Stimulated activated CD8-positive, alpha-beta memory T cell treated with anti-CD3 and anti-CD28 coated beads, Interleukin-15, amount 100 ng/mL, for 1 hour (primary cell): ENCODE measurements at places on chromosomes 2 and 18.

- no peak for DNase-seq
These were observed 160.0 kb downstream of the KCNH7 start for GRCh38 chr2:162678551-162678950.

DNA sequence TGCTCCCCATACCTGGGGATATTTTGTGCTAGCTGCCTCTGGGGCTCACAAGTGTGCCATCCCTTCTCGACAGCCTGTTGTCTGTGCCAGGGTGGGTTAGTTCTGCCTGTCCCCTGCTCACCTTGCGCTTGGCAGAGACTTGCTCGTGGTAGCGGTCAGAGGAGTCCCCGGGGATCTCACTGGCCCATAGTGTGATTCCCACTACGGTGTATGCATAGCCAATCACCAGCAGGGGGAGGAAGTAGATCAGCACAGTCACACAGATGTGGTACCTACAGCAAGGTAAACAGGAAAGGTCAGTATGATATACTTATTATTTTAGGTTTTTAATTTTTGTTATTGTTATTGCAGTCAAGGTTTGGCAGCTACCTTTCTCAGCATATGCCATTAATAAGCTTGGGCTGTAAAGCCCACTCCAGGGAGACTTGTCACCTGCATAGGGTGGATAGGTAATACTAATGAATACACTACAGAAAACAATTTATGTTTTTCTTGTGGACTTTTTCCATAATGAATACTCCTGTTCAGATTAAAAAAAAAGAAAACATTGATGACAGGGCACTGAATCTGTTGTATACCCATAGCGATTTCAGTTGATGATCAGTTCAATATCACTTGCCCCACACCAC lies 95.2 kb downstream of the POLE4 start:
- no peak for DNase-seq

DNA sequence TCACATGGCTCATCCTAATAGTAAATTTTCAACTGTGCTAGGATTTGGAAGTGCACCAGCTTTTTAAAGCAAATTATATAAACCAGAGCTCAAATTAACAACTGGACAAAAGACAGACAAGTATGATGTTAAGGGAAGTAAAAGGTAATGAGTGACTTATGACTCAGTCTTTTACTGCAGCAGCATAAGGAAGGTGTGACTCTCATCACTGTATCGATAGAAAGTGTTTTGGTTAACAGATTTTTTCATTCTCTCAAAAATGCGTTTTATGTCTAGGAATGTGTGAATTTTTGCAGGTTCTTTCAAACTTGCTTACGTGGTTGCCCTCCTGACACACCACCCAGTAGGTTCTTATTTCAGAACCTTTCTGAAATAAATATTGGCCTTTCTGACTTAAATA lies 244.2 kb upstream of the BOD1L2 start:
- DNase-seq: no peak

GRCh38 chr18:44654573-44654972 lies 26.1 kb upstream of the SETBP1 start:
- no peak for DNase-seq

DNA sequence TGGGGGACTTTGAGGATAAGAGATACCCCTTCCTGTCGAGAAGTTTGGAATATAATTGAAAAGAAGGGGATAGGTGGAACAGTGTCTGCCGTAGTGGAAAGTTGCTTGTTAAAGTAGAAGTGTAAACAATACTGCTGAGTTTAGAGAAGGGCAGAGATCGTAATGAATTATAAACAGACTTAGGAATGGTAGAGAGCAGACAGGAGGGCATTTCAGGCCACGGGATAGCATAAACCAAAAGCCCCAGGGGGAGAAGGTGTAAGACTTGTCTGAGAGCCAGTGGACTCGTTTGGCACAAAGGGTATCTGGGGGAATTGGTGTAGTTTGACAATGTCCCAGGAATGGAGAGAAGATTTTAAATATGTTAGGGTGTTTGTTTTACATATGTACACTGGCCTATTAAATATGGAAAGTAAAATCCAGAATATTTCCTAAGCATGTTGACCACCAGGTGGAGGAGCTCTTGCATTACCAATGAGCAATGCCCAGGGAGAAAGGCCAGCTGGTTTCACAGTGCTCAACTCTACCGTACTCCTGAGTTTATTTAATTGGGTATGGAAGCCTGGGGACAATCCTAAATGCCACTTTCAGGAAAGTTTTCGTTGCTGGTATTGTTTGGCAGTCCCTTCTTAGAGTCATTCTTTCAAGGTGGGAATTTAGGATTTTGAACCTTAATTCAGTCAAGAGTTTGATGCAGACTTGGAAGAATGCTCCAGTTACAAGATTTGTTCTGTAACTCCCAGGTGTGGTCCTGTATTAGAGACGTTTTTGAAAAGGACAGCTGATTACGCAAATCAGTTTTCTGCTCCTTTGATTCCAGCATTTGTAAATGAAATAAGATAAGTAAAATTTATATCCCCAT lies 7.5 kb downstream of the COPS8 start:
- DNase-seq: no peak

GRCh38 chr2:70942396-70943204 lies 6.9 kb downstream of the ATP6V1B1 start:
- no peak for DNase-seq

- no peak for DNase-seq
These were observed 7.4 kb downstream of the PTRHD1 start for GRCh38 chr2:24785671-24786321.

GRCh38 chr2:118202707-118203303 lies 114.5 kb downstream of the INSIG2 start:
- DNase-seq: no peak

DNA sequence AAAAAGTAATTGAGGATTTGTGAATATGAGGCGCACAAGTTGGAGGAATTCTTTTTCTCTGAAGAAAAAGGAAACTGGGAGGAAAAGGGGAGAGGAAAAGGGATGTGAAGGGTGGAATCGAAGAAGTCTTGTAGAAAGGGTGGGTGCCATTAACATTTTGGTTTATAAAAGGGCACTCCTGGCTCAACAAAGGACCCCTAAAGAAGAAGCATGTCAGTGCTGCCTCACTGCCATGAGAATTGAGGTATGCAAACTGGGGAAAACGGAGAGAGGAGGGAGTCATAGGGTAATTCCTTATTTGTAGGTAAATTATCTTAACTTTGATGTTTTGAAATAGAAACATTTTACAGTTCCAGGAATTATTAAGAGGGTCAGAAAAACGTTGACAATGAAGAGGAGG lies 207.2 kb downstream of the NAPG start:
- DNase-seq: no peak

DNA sequence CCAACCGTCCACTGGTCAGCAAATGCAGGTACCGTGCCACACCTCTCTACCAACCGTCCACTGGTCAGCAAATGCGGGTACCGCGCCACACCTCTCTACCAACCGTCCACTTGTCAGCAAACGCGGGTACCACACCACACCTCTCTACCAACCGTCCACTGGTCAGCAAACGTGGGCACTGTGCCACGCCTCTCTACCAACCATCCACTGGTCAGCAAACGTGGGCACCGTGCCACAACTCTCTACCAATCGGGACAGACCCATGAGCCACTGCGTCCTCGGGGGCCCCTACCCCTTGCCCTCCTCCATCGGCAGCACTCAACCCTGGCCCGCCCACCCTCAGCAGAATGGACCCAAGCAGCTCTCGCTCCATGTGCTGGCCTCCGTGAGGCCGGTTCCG lies 226.4 kb upstream of the SALL3 start:
- DNase-seq: no peak
